ENCODE measurements at places on chromosomes 6 and 20.

DNA sequence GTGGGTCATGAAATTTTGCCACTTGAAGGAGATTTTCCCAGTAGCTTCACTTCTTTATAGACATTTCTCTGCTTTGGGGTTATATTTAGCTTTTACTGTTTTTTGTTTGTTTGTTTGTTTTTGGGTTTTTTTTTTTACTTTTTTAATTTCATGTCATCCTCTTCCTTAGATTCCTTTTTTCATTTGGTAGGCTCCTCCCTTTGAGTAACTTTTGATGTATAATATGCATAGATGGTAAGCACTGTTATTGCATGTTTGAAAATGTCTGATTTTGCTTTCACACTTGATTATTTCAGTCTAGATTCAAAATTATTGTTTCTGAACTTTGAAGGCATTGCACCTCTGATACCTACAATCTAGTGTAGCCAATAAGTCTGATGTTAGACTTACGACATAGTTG, 37.6 kb downstream of the PLEKHG1 start:
- DNase-seq = no peak

DNA sequence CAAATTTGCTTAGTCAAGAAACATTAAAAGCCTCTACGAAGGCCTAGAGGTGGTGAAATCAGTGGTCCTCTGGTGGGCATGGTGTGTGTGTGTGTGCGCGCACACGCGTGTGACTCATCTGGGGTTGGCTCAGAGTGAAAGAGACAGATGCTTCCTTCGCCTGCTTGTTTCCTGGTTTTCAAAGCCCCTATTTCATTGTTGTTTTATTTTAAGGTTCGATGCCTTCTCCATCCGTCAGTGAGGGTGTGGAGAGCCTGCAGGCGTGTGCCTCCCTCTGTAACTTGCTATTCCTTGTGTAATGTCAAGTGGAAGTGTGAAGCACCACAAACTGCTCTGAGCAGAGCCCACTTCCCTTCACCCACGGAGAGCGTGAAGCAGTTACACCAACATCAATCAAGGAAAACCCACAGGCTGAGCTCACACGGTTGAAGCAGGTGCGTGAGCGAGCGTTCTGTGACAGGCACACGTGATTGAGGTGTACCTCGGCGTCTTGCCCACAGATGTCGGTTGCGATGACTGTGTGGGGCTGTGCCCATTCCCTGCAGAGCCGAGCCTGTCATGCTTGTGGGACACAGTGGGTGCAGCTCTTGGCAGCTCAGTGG, 233.9 kb downstream of the PRL start:
- DNase-seq = no peak

DNA sequence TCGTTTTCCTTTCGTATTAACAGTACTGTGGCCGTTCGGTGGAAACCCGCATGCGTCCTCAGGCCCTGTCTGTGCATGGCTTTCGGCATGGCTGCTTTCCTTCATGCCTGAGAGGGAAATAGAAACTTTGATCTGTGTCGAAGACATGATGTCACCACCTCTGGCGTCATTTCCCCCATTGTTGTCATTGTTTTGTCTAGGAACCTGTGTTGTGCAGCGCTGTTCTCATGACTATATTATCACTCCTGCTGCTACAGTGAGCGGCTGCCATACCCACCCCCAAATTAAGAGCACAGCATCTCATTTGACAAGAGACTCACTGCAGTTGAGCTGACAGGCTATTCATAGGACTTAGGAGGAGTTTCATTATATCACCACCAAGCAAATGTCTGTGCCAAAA, 172.3 kb downstream of the TMEM242 start:
- no peak for DNase-seq

DNA sequence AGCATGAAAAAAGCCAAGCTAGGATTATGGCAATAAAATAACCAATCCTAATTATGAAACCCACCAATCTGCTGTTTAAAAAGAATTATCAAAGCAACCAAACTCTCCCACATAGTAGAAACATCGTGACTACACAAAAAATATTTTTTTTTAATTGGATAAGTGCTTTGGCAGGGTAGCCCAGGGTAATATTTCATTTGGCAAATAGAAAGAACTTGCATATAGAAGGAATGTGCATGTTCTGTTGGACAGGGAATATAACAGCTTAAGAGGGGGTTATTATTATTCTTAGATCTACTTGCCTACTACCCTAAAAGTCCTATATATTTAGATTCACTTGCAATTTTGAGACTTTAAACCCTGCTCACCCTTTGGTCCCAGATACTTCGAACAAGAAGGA, 972 bp downstream of the GSTA3 start:
- DNase-seq = no peak

DNA sequence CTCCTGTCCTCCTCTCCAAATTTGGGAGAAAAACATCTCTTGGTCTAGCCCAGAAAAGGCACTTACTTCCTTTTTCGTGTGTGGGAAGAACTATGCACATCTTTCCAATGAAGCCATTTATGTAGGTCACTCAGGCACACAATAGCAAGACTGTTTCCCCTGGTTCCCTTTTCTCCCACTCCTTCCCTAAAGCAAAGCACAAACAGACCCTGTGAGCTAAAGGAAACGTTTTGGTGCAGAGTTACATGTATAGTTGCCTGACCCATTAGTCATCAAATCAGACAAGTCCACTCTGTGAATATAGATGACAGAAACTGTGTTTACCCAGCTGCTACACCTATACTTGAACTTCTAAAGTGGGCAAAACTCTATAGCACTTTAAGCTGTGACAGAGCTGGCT, 474.6 kb downstream of the COL12A1 start:
- no peak for DNase-seq

- DNase-seq = no peak
These were observed 124.2 kb downstream of the SLC16A10 start for GRCh38 chr6:111211411-111212030.

DNA sequence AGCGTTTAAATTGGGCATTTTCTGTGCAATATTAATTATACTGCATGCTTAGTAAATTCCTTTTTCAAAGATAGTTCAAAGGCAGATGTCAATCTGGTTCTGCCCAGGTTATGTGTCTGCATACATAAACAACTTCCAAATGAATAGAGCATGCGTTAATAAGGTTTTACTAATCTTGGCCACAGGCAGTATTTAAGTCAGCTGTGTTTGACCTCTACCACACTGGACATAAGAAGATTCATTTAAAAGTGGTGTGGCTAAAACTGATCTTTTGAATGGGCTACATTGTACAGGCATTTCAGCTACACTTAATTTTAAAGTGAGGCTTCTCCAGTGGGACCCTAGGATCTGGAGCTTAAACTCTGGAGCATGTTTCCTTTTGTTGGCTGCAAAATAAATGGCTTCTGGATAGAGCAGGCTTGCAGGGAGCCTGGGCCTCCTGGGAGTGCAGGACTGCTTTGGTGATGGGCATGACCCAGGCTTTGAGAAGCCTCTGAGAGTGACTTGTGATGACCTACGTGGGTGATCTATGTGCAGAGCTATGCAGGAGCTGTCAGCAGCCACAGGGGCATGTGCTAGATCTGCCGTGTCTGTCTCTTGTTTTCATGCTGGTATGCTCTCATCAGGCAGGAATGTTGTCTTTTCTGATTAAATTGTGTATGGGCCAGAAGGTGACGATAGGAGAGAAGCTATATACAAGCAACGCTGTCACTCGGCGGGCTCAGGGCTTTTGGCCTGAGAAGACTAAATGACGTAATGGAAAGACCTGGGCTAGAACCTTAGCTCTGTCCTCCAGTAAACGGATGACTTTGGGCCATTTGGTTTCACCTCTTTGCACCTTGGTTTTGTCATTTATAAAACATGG, 331.2 kb downstream of the QKI start:
- DNase-seq = no peak

GRCh38 chr6:151142676-151143075, 97.1 kb upstream of the AKAP12 start:
- no peak for DNase-seq

DNA sequence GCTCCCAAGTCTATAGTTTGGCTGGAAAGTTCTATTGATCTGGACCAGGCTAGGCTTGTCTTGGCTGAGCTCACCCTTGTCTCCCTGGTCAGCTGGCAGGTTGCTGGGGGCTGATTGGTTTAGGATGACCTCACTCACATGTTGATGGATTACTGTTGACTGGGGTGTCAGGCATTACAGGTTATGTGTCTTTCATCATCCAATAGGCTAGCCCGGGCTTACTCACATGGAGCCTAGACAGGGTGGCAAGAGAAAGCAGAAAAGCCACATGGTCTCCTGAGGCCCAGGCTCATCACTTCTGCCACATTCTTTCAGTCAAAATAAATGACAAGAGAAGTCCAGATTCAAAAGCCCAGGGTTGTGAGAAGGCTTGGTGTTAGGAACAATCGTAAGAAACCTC, 103.5 kb downstream of the BFSP1 start:
- DNase-seq = no peak

DNA sequence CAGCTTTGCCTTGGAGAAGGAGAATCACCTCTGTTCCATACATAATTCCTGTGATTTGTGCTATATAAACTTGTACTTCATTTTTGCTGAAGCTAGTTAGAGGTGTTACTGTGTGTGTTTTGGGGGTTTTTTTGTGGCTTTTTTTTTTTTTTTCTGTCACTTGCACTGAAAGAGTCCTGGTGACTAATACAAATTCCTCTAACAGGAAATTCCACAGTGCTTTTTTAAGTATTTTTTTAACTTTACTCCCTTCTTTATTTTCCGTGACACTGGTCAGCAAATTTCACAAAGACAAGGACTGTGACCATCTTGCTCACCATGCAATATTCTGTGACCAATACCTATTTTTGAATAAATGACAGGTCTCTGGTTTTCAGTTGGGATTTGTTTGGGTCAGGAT, 110.5 kb downstream of the ISM1 start:
- no peak for DNase-seq

DNA sequence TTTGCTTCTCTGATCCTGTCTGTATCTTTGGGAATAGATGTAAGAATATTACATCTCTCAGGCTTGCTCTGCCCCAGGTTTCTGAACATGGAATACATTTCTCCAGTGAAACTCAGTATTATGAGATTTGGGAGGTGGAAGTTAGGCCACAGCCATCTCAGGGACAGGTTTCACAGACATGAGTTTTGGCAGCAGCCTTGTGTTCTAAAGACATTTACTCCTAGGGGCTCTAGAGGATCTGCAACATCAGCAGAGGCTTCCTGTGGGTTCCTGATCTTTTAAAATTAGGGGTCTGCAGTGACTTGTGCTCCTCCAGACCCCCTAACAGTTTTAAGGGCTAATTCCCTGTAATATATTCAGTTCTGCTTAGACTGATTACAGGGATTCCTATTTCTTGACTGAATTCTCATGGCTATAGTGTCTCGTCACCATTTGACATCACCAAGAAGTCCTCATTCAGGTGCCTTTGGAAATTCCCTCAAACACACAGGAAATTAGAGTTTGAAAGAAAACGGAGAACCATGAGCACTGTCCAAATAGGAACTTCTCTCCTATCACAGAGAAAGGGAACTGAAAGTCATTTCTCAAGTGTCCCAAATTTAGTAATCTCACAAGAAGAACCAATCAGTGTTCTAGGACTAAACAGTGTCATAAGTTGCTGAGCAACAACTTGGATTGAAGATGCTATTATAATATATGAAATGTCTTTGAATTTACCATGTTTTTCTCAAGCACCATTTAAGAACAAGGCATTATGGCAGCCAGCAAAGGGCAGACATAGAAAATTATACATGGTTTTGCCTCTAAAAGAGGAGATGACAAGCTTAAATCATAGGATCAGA, 2.5 kb upstream of the HLA-DRA start:
- no peak for DNase-seq

DNA sequence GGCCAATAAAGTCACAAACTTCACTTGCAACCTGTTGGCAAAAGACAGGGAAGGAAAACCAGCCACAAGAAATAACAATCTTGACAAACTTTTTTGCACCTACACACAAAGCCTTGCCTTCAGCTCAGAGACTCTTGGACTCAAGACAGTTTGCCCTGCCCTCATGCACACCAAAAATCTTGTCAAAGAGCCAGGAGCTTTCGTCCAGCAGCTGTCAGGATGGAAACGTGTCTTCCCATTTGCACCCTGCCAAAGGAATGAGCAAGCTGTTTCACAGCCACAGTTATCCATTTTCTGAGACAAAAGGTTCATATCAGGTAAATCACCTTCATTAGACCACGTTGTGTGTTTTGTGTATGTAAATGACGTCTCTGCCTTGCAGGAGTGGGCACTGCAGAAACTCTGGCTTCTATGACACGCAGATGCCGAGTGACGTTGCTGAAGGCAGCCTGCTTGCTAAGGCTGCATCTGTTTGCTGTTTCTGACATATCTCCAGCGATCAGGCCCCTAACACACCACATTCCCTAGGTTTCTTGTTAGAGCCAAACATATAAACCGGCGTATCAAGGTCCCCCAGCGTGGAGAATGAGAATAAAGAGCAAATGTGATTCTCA, 193.4 kb downstream of the SYNDIG1 start:
- no peak for DNase-seq

DNA sequence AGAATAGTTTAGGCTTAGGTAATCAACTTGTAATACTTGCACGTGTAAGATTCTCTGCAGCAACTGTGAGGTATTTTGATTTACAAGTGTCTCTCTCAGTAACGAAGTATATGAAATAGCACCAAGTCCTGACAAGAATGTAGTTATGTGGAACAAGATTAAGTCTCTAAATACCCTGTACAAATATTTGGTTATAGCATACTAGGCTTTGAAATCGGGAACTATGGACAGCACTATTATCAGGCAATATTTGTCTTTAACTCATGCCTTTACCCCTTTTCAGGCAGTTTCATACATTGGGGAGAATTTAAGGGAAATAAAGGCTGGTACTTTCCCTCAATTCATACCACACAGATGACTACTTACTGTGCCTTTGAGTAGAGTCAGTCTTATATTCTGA, 93.2 kb downstream of the GRIK2 start:
- no peak for DNase-seq

GRCh38 chr20:652615-653109, 338 bp downstream of the SRXN1 start:
- DNase-seq = no peak

DNA sequence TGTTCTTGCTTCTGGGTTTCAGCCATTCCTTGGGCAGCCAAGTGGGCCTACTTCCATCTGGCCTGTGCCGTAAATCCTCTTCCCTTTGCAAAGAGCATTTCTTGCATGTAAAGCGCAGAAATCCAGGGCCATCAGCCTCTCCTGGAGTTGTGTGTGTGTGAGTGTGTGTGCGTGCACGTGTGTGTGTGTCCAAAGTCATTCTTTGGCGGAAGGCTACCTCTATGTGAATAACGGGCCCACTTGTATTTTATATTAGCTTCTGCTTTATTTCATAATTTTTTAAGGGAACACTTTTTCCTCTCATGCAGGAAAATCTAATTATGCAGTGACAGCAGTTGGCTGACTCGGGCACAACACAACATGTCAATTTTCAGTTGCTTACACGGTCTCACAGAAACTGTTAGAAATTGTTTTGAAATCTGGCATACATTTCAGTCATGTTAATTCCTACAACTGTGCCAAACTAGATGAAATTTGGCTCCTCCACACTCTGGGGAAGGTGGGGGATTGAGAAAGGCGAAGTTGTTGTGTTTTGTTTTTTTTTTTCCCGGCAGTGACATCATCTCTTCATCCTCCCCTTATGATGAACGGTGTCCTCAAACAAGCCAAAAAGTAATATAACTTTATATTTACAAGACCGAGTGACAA, 223.7 kb upstream of the TSHZ2 start:
- no peak for DNase-seq

- DNase-seq = no peak
These were observed 158.2 kb upstream of the CHD6 start for GRCh38 chr20:41776421-41776820.

GRCh38 chr20:39298121-39298520, 336.0 kb downstream of the DHX35 start:
- no peak for DNase-seq
